Activated T-cell treated with anti-CD3 and anti-CD28 coated beads, Interleukin-2, amount 50 U/mL, for 48 hours (primary cell): ENCODE measurements at places on chromosomes 6 and 20.

DNA sequence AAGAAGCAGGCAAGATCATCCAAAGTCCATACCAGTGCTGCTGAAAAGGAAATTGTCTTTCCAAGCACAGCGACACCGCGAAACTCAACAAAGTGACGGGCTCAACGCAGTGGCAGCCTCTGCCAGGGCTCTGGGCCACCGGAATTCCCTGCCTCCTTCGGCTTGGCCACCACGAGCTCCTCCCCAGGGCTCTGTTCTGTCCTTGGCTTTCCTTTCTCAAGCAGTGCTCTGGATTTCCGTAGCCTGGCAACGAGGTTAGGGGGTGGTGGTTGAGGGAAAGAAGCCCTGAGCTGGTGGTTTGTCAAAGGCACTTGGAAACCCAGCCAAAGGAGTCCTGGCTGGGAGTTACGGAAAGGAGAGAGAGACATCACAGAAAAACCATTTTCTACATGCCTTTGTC lies 31.2 kb downstream of the PRR18 start:
- no peak for DNase-seq

- peak; percentile 31 for DNase-seq
These were observed 50.5 kb downstream of the CPNE5 start for GRCh38 chr6:36788768-36789167.

- DNase-seq = no peak
These were observed 96.6 kb upstream of the SUPT3H start for GRCh38 chr6:45474376-45474775.

DNA sequence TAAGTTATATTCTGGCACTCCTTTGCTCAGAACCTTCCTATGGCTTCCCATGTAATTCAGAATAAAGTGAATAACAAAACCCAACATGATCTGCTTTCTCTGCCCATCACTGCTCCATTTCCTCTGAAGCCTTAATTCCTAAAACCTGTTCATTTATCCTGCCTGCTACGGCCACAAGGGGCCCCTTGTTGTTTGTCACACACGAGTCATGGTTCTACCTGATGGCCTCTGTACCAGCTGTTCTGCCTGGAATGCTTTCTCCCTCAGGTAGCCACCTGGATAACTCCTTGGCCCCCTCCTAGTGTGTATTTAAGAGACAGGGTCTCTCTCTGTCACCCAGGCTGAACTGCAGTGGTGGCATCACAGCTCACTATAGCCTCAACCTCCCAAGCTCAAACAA lies 26.8 kb downstream of the ERGIC3 start:
- no peak for DNase-seq

DNA sequence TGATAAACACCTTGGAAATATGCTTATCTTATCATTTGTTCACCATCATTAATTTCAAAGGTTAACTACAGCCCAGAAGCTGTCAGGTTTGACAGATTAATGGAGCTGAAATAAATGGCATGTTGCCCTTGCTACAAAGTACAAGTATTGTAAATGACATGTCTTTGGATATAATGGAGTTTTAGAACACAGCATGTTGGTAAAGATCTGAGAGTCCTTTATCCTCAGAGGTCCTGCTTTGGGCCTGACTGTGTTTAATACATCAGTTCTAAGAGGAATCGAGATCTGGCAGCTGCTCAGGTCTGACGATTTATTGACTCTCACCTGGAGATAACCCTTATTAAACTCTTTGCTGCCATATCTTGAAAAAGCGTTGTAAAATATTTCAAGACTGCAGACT lies 222.7 kb upstream of the OPRM1 start:
- no peak for DNase-seq

GRCh38 chr6:118844915-118845314 lies 49.0 kb upstream of the ASF1A start:
- DNase-seq = no peak

GRCh38 chr6:93319304-93319703 lies 100.1 kb downstream of the EPHA7 start:
- DNase-seq = no peak

GRCh38 chr6:132192631-132193030 lies 208.6 kb downstream of the MOXD1 start:
- no peak for DNase-seq

- peak; percentile 23 for DNase-seq
These were observed 77.8 kb upstream of the TGM3 start for GRCh38 chr20:2217857-2218539.

DNA sequence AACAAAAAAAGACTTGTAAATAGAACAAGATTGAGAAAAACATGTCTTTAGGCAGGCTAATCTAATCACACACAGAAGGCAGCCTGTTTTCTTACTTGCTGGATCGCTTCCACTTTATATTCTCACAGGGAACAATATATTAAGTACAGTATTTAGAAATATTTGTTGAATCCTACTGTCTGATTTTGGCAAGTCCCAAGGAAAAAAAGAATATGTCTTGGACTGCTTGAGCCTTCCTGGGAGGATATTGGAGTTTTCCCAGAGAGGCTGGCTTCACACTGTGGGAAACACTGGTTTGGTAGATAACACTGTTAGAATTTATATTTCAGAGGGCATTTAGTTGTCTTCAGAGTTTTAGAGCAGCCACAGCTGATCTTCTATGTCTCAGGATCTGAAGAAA lies 229.7 kb downstream of the PRL start:
- DNase-seq = no peak

DNA sequence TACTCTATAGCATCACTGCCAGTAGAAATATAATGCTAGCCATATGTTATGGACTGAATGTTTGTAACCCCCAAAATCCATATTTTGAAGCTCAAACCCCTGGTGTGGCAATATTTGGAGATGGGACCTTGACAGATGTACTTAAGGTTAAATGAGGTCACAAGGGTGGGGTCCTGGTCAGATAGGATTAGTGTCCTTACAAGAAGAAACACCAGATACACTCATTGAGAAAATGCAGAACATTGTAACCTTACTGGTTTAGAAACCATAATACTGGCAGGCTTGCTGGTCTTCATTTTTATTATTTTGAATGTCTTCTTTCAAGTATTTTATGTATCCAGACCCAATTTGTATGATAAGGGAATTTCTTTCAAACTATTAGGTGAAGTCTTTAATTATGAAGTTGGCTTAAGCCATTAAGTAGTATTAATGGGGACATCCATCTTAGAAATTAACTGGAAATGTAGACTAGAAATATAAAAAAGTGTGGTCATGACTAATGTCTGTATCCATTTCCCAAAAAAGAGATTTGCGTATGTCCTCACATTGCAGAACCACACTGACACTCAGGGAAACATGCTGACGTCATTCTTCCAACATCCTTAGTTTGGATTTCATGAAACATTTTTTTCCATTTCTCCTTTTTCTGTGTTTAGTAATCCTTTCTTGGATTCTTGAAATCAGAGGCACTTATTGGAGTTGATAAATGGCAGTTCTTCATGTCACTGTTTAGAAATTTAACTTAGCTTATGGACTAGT lies 32.4 kb downstream of the SLC16A10 start:
- no peak for DNase-seq

- no peak for DNase-seq
These were observed 650.5 kb downstream of the UTRN start for GRCh38 chr6:144935661-144936060.

DNA sequence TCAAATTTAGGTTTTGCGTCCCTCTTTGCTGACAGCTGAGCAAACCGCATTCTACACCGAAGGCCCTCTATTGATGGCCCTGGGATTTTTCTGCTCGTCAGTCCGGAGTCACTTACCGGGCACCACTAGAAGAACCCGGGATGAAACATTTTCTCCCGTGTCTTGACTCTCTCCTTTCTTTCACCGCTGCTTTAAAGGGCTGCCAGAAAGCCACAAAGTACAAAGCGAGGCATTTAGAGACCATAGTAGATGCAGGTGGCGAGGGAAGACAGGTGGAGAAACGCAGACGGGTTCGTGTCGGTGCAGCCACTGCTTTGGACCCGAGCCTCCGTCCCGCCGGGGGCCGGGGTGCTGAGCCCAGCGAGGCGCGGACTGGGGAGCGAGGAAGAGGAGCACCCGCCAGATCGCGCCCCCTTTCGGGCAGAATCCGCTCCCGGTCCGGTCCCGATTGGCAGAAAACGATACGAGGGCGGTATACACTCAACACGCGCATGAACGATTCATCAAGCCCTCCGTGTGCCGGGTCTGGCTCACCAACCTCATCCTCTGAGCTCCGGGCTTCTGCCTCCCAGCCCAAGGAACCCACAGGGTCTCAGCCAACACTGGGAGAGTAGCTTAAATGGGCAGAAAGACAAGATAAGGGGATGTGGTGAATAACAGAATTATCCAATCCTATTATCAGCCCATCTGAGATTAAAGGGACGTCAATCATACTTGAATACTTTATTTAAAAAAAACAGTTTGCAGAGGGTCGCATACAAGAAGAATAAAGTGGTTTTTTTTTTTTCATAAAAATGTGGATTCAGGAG lies 84.9 kb downstream of the TRIM27 start:
- DNase-seq = peak; percentile 93

DNA sequence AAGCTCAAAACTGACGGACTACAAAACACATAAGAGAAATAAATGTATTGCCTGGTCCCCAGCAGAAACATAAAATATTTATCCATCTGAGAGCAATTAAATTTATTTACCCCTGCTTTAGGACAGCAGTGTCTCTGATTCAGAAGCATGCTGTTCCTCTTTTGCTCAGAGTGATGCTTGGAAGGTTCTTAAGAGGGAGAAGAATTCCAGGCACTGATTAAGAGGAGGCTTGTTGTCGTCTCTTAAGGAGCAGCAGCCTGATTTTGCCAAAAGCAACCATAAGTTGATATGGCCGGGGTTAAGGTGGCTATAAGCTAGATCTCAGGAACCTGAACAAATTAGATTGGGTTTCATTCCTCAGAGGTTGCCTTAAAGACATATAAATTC lies 25.8 kb downstream of the CAP2 start:
- no peak for DNase-seq

GRCh38 chr6:45256697-45257695 lies 71.1 kb upstream of the RUNX2 start:
- no peak for DNase-seq

DNA sequence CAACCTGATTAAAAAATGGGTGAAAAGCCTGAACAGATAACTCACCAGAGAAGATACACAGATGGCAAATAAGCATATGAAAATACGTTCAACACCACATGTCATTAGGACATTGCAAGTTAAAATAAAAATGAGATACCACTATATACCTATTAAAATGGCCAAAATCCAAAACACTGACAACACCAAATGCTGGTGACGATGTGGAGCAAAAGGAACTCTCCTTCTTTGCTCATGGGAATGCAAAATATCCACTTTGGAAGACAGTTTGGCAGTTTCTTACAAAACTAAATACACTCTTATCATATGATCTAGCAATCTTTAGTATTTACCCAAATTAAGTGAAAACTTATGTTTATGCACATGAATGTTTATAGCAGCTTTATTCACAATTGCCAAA lies 100.5 kb upstream of the ARID1B start:
- DNase-seq = no peak
